ENCODE measurements at places on chromosomes 3 and 15.

- DNase-seq: no peak
These were observed 5.9 kb upstream of the WNT5A start for GRCh38 chr3:55492976-55493375.

DNA sequence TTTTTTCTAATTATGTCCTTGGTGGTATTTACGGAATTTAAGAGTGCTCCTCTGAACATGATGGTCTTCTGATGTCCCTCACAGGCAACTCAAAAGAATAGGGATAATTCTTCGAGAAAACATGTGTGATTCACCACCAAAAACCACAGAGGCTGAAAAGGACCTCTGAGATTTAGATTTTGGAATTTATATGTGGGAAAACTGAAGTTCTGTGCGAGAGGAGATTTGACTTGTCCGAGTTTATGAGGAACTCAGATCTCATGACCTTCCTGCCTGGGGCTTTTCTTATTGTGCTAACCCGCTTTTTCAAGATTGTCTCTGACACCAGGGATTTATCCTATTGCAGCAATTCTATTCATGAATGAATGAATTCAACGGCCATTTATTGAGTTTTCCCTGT lies 142.4 kb downstream of the FAM43A start:
- no peak for DNase-seq

DNA sequence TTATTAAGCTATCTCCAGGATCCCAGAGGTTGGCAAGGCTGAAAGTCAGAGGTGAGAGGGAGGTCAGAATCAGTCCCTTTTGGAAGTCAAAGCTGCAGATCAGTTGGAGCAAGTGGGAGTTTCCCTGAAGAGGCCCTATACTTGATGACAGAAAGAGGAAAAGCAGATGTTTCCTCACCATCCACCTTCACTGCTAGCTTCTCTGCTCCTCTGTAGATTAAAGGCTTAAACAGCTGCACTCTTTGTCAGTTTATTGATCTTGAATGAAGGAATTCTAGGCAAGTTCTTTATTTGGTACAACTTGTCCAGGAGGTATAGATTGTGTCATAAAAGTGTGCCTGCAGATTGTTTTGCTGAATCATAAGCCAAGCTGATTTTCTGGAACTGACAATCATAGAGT lies 408.2 kb upstream of the TGFBR2 start:
- DNase-seq: no peak

- DNase-seq: no peak
These were observed 284.4 kb upstream of the RASGRP1 start for GRCh38 chr15:38849046-38849445.

DNA sequence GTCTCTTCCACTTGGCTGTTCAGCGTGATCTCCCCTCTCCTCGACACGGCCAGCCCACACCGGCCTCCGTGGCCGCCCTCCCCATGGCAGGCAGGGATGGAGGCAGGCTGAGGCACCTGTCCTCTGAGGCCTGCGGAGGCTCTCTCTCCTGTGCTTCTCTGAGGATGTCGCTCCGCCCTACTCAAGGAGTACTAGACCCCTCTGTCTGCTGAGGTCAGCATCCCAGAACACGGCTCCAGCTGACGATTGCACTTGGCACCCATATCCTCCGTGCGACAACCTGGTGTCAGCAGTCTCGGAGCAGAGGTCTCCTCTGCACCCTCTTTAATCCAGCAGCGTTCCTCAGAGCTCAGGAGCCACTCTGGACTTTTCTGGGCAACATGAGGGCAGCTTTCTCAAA lies 322.6 kb downstream of the OCA2 start:
- DNase-seq: no peak

GRCh38 chr15:40481341-40482074 lies 10.7 kb downstream of the CHST14 start:
- DNase-seq: no peak

- DNase-seq: no peak
These were observed 1.0 kb downstream of the LRRC28 start for GRCh38 chr15:99252326-99252725.

GRCh38 chr3:14357463-14357862 lies 44.9 kb upstream of the SLC6A6 start:
- DNase-seq: no peak

DNA sequence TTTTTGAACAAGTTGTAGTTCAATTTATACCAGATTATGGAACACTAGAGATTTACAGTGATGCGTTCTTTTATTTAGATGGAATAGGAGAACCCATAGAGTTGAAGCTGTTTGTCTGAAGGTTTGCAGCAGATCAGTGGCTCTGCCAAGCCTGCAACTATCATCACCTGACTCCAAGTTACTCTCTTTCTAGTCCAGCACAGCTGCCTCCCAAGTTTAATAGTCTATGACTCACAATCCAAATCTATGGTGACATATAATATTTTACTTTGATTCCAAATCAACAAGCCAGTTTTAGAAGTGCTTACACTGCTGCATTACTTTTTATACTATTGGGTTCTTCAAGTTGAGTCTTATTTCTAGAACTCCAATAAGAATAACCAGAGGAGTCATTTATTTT lies 400.4 kb downstream of the LPP start:
- DNase-seq: no peak

GRCh38 chr3:109184726-109185125 lies 48.2 kb downstream of the C3orf85 start:
- no peak for DNase-seq

GRCh38 chr3:168036619-168037018 lies 59.1 kb downstream of the GOLIM4 start:
- DNase-seq: no peak

- DNase-seq: no peak
These were observed 33.2 kb upstream of the ZDHHC23 start for GRCh38 chr3:113914646-113915045.

- no peak for DNase-seq
These were observed 58.8 kb downstream of the KIF9 start for GRCh38 chr3:47223755-47224154.

GRCh38 chr3:177144922-177145321 lies 52.4 kb downstream of the TBL1XR1 start:
- DNase-seq: no peak

GRCh38 chr3:132006605-132007204 lies 28.1 kb downstream of the CPNE4 start:
- no peak for DNase-seq

DNA sequence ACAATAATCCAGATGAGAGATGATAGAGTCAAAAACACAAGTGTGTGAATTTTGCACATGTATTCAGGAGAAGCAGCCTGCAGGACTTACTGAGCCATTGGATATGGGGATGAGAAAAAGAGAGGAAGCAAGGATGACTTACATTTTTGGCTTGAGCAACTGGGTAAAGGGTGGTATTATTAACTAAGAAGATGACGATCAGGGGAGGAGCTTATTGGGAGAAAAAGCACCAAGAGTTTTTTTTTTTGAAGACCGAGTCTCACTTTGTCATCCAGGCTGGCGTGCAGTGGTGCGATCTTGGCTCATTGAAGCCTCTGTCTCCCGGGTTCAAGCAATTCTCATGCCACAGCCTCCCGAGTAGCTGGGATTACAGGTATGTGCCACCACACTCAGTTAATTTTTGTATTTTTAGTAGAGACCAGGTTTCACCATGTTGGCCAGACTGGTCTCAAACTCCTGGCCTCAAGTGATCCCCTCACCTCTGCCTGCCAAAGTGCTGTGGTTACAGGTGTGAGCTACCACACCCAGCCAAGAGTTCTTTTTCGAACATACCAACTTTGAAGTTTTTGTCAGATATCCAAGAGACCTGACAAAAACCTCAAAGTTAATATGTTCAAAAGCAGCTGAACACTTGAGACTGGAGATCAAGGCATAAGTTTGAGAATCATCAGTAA lies 14.8 kb upstream of the SH3BP5 start:
- no peak for DNase-seq

GRCh38 chr15:60219866-60220265 lies 177.9 kb downstream of the ANXA2 start:
- DNase-seq: no peak

- DNase-seq: no peak
These were observed 7.6 kb upstream of the C3orf38 start for GRCh38 chr3:88142094-88142624.

DNA sequence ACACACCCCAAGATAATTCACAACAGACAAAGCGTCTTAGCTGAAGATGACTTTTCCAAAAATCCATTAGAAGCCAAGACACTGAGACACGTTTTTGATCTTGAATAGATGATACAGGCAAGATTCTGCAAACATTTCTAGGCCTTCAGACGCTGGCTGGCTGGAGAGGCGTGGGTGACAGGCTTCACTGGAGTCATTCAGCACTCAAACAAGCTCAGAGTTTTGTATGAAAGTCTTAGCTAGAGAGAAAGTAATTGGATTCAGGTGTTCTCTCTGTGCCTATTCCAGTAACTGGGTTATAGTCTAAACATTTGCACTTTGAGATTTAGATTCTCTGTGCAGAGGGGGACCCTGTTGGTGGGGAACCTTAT lies 147.7 kb upstream of the BHLHE40 start:
- no peak for DNase-seq

DNA sequence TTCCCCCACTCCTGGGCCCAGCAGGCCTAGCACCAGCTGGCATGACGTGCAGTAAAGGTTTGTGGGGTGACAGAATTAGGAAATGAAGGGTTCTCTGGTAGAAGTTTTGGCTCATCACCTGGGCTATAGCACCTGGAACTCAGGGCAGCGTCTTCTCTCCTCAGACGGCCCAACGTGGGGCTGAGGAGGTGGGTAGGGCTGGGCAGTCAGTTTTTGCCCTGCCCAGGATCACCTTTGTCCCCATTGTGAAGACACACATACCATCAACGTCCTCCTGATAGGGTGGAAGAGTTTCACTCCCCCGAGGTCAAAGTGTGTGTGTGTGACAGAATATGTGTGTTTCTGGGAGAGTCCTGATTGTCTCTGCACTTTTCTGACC lies 12.1 kb downstream of the KBTBD13 start:
- DNase-seq: no peak

- DNase-seq: no peak
These were observed 45.7 kb upstream of the MGLL start for GRCh38 chr3:127867986-127868385.

DNA sequence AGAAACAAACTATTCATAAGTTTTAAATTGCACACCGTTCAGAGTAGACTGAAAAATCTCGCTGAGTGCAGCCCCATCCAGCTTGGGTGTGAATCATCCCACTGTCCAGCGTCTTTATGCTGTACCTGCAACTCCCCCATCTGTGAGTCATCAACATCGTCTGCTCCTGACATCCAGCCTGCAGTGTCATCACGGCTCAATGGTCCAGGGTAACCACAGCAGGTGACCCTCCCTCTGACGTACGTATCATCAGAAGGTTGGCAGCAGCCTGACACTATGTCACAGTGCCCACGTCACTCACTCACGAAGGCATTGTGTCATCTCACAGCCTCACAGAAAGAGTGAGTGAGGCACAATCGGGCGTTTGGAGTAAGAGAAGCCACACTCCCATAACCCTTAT lies 65.2 kb downstream of the TPRA1 start:
- no peak for DNase-seq

- DNase-seq: no peak
These were observed 25.2 kb downstream of the PAQR5 start for GRCh38 chr15:69323893-69324430.

DNA sequence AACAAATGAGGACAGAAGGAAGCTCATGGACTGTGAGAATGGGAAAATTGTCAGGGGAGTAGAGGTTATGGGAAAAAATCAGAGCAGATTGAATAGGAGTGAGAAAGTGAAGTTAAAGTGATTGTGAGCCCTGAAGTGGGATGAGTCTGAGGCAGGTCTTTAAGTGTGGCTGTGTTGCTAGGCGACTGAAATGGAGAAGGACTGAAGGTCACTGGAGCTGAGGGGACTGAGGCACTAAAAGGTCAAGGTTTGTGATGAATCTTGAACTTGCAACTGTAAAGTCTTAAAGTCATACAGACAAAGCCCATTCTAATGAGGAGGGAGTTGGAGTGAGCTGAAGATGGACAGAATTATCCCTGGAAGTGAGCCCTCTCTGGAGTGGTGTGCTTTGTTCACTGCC lies 518.9 kb downstream of the TUSC7 start:
- no peak for DNase-seq

GRCh38 chr3:13191016-13191415 lies 117.8 kb upstream of the IQSEC1 start:
- DNase-seq: no peak

DNA sequence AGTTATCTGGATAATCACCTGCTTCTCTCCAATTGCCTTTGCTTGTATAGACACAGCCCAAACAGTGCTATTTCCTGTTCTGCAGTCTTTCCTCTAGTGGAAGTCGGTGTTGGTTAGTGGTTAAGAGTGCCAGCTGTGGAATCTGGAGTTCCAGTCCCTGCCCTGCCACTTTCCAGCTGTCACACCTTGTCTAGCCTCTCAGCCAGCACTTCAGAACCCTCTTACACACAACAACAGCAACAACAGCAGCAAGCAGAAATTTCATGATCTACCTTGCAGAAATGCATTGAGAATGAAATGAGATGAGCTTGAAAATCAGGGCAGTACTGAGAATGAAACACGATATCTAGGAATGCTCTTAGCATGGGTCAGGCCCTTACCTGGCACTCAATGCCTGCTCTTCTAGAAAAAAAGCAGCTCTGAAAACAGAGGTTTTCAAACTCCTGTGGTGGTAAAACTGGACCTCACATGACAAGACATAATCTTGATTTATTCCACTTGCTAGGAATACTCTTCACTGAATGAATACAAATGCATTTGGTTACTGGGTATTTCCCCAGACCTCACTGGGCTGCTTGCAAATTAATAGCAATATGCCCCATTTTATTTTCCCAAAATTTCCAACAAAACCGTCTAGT lies 3.3 kb upstream of the WNT5A start:
- DNase-seq: no peak

- no peak for DNase-seq
These were observed 99.8 kb upstream of the CPNE4 start for GRCh38 chr3:132134611-132135010.

- no peak for DNase-seq
These were observed 53.6 kb downstream of the PGPEP1L start for GRCh38 chr15:98953968-98954367.

DNA sequence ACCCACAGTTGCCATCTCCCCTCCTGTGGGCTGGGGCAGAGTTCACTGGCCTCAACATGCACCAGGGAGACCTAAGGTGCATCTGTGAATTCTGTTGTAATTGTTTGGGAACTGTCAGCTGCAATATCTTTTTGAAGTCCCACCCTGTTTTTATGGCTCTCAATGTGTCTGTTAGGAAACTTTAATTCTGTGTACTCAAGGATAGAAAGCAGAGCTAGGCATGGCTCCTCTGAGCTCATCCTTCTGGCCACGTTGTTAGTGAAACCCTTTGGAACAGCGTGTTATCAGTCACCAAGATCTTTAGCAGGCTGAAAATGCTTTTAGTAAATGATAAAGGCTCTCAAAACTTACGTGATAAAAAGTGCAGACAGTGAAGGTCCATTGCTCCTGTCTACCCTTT lies 33.6 kb upstream of the MTMR10 start:
- no peak for DNase-seq

GRCh38 chr3:113291572-113291971 lies 80.2 kb downstream of the BOC start:
- no peak for DNase-seq

DNA sequence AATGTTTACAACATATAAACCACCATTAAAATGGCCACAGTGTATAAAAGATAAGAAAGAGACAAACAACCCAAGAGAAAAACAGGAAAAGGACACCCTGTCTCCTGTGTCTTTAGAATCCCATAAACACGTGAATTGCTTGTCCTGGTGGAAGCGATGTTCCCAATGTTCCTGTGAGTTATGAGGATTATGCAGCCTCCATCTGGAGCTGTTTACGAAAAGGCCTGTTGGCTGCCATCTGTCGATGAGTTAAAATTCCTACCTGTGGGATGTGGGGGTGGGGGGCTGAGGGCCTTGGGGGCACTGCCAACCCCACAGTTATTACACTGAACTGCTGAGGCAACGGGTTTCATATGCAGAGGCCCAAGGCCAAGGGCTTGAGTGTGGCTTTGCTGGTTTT lies 13.6 kb downstream of the NISCH start:
- no peak for DNase-seq

Data from anterior cingulate cortex (tissue), 58 donors.